ENCODE measurements at places on chromosomes 3 and 15.

- DNase-seq, result no peak
Observed at GRCh38 chr15:64749167-64749566, 26.2 kb downstream of the RBPMS2 start.

DNA sequence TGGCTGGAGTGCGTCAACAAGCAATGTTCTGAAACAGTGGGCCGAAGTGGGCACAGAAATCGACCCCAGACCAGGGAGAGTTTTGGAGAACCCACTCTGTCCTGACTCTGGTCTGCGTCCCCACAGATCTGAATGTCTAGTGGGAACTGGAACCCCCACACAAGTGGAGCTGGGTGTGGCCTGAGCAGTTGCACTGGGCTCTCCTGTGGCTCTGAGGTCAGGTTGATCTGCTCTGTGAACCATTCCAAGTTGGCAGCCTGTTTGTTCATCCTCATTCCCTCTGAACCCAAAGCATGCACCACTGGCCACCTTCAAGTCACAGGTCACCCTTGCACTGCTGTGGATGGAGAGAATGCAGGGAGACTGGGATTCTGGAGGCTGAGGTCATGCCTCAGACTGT is 60.5 kb downstream of the STARD5 start:
- no peak for DNase-seq

DNA sequence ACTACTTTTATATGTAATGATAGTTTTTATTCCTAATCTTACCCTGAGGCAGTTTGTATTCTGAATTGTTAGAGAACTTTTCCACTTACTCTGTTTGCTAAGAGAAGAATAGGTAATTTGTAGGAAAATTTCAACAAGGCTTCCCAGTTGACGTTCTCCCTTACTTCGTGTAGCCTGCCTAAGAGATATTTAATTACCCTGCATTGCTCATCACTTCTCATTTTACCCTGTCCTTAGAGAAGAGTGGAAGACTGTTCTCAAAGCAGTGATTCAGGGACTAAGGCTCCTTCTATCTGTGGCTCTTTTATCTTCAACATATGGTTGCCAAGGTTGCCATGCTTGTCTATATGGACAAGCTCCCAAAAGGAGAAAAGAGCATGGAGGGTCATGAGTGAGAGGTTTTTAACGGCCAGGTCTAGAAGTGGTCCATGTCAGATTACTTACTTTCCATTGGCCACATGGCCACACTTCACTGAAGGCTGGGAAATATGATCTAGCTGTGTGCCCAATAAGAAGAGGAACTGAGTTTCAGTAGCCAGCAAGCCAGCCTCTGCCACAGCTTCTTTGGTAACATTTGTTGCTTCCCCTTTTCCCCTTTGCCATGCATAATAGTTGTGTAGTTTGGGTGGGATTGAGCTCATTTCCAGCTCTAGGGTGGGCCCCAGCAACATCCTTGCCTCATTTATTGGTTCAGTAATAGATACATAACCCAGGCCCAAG is 22.1 kb downstream of the PDE8A start:
- no peak for DNase-seq

DNA sequence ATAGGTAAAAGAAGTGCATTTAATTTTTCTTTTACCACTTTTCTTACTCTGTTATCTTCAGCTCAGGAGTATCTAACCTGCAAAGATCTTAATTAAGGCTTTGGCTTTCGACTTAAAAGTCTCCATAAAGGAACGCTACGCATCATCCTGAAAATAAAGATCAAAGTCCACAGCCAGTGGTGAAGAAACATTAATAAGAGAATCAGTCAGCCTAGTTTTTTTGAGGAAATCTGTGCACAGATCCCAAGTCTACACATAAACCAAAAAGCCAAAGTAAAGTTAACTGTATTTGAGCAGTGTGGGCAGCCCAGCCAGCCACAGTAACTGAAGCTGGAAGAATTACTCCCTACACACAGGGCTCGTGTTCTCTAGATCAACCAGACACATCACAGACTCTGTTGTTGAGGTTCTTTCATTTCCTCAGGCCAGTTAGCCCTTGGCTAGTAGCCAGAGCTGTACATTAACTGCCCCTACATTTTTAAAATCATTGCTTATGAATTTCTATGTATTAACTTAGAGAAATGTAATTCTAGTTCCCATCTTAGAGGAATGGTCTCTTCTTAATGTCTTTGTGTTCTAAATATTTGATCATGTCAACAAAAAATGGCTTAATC is 6.9 kb downstream of the LRRC2 start:
- no peak for DNase-seq

- DNase-seq, result no peak
Observed at GRCh38 chr3:45409921-45410320, 21.5 kb downstream of the LARS2 start.

GRCh38 chr3:36147934-36148558 is 232.3 kb upstream of the STAC start:
- no peak for DNase-seq

GRCh38 chr3:87867001-87867400 is 191.8 kb downstream of the CGGBP1 start:
- no peak for DNase-seq

GRCh38 chr3:30691249-30691880 is 85.0 kb downstream of the TGFBR2 start:
- DNase-seq, result no peak

DNA sequence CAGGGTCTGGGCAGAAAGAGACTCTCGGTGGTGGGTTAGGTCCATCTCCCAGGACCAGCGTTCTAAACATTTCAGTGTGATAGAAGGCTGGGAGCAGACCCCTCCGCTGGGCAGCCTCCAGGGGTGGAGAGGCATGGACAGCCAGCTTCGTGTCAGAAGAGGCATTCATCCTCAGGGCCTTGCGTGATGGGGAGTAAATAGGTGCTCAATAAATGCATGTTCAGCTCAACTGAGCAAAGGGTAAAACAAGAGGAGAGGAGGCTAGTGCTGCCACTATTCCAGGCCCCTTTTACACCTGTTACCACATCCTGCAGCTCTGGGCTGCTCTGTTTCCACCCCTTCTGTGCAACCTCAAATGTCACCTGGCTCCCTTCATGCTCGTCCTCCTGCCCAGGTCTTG is 49.0 kb downstream of the SEMA5B start:
- no peak for DNase-seq

- no peak for DNase-seq
Observed at GRCh38 chr15:66294157-66294931, 976 bp downstream of the DIS3L start.

- no peak for DNase-seq
Observed at GRCh38 chr3:99586701-99587100, 51.7 kb upstream of the COL8A1 start.

GRCh38 chr3:162626172-162626571 is 1129.6 kb downstream of the OTOL1 start:
- DNase-seq, result no peak

- no peak for DNase-seq
Observed at GRCh38 chr3:49461443-49462171, 8.5 kb upstream of the DAG1 start.

- no peak for DNase-seq
Observed at GRCh38 chr3:197363553-197364409, 65.4 kb upstream of the DLG1 start.

DNA sequence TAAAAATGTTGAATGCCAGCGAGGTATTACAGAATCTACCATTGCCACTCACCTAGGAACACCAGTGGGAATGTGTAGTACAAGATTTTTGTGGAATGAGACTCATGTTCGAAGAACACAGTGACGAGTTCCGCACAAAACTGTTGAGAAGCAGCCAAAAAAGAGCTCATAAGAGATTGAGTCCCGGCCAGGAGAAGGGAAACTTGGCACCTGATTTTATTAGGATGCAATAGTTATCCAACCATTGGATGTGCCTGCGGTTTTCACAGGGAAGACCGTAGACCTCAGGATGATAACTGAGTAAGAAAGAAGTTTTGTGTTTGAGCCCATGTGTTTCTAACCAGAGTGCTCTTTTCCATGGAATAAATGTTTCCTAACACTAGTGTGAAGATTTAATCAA is 88.9 kb downstream of the PTPRG start:
- no peak for DNase-seq

DNA sequence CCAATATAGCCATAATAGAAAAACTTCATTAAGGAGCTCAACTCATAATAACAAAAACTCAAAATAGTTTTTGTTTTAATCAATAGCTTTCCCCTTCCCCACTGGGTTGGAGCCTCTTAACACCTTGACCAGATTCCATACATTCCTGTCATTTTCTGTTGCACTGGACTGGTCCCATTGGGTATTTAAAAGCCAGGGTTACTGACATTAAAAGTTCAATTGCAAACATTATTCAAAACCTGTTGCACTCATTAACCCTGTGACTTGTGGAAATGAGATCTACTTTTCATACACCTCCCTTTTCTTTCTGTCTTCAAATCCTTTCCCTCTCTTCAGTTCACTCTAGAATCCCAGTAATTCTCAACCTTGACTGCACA is 1.7 kb upstream of the HRG start:
- DNase-seq, result no peak

DNA sequence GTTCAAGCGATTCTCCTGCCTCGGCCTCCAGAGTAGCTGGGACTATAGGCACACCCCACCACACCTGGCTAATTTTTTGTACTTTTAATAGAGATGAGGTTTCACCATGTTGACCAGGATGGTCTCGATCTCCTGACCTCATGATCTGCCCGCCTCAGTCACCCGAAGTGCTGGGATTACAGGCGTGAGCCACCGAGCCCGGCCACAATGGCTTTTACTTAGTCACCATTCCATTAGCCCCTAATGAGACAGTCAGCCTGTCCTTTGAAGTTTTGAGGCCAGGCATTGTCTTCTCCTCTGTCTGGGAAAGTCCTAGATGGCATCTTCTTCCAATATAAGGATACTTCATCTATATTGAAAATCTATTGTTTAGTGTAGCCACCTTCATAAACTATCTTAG is 515.9 kb downstream of the RBMS3 start:
- DNase-seq, result no peak

DNA sequence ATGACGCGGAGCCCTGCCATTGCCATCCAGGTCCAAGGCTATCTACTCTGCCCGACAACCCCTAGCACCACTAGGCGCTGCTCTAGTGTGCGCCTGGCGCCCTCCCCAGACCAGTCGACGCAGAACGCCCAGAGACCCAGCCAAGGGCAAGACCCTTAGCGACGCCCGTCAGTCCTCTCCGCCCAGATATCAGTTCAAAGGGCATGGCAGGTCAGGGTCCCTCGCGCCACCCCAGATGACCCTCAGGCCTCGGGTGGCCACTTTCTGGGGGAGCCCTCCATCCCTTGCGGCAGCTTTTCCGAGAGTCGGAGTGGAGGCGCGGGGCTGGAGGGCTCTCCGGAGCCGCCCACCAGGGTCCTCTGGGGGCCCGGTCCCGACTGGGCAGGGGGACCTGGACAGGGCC is 371 bp upstream of the CLSTN2 start:
- peak; percentile 36 for DNase-seq

All from NCI-H187 treated with DMSO at 0.1 percent for 48 hours (cell line).